ENCODE measurements at places on chromosomes 4 and X. TPM values are rescaled to one million over a fixed set of nuclear protein-coding genes. Genes with fewer than 3 reads are reported as not detected.

DNA sequence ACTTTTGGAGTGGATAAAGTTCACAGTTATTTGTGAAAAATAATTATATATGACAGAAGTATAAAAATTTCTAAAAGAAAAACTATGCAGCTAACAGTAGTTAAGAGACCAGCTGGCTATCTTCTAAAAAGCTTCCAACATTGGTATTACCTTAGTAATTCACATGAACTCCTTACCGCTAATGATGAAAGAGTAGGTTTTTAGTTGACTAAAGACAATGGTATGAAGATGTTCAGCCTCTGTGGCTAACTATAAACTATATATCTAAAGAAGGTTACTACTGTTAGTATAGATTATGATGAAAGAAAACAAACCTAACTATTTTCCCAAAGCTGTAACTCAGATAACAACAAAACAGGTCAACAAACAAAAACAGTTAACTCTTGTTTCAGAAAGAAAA, 10.4 kb downstream of the CCNI start:
- no peak overlapping the region for H3K27ac ChIP-seq
- no peaks in the 10 kb centered on the region for H3K27me3 ChIP-seq
- DNase-seq = no peak
- no peak overlapping the region for H3K4me3 ChIP-seq
- H3K36me3 ChIP-seq = no peaks in the 10 kb centered on the region
- H3K4me1 ChIP-seq = no peaks in the 10 kb centered on the region

DNA sequence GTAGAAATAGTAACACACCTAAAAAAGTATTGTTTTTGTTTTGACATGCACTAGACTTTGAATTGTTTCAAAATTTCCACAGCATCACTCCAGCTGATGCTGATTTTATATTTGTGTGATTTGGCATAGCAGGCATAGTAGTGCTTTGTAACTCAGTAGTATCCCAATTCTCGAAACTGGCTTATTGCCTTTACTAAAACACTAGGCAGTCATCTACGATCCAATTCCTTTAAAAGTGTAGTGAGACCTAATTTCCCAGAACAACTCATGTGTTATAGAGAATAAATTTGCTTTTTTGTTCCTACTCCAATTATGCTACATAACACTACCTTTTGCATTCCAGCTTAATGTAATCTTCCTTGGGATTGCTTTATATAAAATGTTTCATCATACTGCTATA, 797.7 kb downstream of the ADGRL3 start:
- no peak for DNase-seq
- H3K4me3 ChIP-seq = no peak overlapping the region
- no peaks in the 10 kb centered on the region for H3K36me3 ChIP-seq
- H3K27me3 ChIP-seq = no peaks in the 10 kb centered on the region
- no peak overlapping the region for H3K27ac ChIP-seq

DNA sequence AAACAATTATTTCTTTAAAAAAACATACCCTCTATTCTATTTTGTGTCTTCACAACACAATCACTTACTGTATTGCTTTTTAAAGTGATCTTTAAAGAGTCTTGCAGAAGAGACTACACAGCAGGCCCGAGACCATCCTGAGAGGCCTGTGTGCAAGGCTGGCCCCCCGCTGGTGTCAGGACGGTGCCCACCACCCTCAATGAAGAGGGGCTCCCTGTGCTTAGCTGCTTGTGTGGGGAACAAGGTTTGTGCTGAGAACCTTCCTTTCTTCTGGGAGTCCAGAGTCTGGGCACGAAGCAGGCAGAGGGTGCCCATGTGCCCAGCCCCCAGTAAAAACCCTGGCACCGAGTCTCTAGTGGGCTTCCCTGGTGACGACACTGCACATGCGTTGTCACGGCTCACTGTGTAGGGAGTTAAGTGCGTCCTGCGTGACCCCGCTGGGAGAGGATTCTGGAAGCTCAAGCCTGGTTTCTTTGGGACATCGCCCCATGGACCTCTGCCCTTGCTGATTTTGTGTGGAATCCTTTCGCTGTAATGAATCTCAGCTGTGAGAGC, 22.0 kb downstream of the RGS12 start:
- no peak overlapping the region for H3K27ac ChIP-seq
- no peaks in the 10 kb centered on the region for H3K27me3 ChIP-seq
- H3K4me1 ChIP-seq = no peaks in the 10 kb centered on the region
- H3K4me3 ChIP-seq = no peak overlapping the region
- no peaks in the 10 kb centered on the region for H3K36me3 ChIP-seq

- H3K4me1 ChIP-seq = no peaks in the 10 kb centered on the region
- H3K4me3 ChIP-seq = no peak overlapping the region
- no peaks in the 10 kb centered on the region for H3K27me3 ChIP-seq
These were observed 219.4 kb downstream of the SLC4A4 start for GRCh38 chr4:71558248-71558647.

EFHC2 gene
- 6.4 TPM for total RNA-seq

GRCh38 chr4:153962311-153963039, 173.6 kb upstream of the SFRP2 start:
- H3K4me1 ChIP-seq = no peaks in the 10 kb centered on the region
- no peak overlapping the region for H3K4me3 ChIP-seq
- no peaks in the 10 kb centered on the region for H3K27me3 ChIP-seq
- no peak for DNase-seq
- no peaks in the 10 kb centered on the region for H3K36me3 ChIP-seq

DNA sequence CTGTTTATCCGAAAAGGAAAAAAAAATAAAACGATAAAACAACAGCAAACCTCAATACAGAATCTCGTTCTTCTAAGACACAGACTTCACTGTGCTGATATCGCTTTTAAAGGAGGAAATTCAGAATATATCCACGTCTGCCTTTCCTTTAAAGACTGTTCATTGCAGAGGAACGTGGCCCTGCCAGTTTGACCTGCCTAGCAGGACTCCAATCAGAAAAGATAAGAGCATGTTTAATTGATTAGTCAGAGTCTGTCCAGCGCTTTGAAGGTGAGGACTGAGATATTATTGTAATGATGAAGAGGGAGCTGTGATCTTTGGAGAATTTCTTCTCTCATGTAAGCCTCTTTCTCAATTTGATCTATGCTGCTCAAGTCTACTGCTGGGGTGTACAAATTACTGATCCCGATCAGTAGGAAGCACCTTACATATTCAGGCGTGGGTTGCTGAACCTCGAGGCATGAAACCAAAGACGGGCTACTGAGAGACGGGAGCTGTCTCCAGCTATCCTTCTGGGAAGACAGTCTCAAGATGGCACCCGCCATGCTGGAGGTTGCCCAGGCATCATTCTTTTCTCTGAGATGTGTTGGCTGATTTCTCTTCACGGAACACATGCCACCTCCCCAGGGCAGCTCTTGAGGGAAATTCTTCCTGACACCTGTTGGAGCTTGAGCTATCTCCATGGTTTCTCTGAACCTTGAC, 146.1 kb downstream of the SHOX start:
- no peaks in the 10 kb centered on the region for H3K4me1 ChIP-seq
- H3K27me3 ChIP-seq = no peaks in the 10 kb centered on the region
- H3K36me3 ChIP-seq = no peaks in the 10 kb centered on the region
- no peak for DNase-seq
- no peak overlapping the region for H3K4me3 ChIP-seq

DCLK2 gene
- total RNA-seq = 6.9 TPM

DNA sequence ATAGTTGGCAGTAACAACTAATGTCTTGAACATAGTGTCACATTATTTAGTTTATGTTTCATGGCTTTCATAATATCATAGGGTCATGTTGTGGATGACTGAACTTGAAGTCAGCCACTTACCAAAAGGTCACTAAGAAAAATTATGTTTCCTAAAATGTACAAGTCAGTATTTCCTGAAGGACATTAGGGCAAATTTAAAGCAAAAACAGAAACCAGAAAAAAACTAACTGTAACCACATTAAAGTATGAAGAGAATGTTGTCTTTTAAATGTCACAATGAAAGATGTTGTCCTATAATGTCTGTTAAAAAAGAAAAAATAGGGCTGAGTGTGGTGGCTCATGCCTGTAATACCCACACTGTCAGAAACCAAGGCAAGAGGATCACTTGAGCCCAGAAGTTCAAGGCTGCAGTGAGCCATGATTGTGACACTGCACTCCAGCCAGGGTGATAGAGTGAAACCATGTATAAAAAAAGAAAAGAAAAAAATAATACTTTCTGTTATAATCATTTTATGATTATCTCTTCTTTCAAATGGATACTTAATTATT, 55.8 kb downstream of the HHIP start:
- no peak overlapping the region for H3K4me3 ChIP-seq
- no peak for DNase-seq
- H3K4me1 ChIP-seq = no peaks in the 10 kb centered on the region
- H3K36me3 ChIP-seq = no peaks in the 10 kb centered on the region
- H3K27ac ChIP-seq = no peak overlapping the region
- no peaks in the 10 kb centered on the region for H3K27me3 ChIP-seq

GPRASP2 gene
- total RNA-seq = 7.1 TPM

FAM133A gene
- total RNA-seq = 0.30 TPM

TMPRSS11E gene
- not detected for total RNA-seq

DNA sequence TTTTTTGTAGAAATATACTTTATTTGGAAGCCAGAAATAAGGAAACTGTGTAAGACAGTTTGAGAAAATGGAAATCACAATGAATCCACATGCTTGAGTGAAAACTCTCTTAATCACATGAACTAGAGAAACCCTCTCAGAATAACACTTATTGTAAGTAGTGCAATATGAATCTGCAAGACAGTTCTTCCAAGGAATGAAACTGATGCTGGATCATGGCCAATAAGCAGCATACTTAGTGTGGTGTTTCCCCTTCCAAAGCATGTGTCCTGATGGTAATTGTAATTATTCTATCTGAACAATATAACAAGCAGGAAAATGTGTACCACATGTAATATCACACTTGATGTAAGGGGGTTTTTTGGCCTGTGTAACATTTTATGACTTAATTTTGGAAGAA, 1870.5 kb upstream of the TENM3 start:
- H3K27me3 ChIP-seq = no peaks in the 10 kb centered on the region
- no peak overlapping the region for H3K27ac ChIP-seq
- no peaks in the 10 kb centered on the region for H3K36me3 ChIP-seq
- no peak overlapping the region for H3K4me3 ChIP-seq

- no peak overlapping the region for H3K4me3 ChIP-seq
- no peak overlapping the region for H3K27ac ChIP-seq
- no peaks in the 10 kb centered on the region for H3K4me1 ChIP-seq
- DNase-seq = no peak
- no peaks in the 10 kb centered on the region for H3K36me3 ChIP-seq
- H3K27me3 ChIP-seq = no peaks in the 10 kb centered on the region
These were observed 161.7 kb upstream of the CXCL13 start for GRCh38 chr4:77443941-77444340.

FAM149A gene
- total RNA-seq = 18.5 TPM

DNA sequence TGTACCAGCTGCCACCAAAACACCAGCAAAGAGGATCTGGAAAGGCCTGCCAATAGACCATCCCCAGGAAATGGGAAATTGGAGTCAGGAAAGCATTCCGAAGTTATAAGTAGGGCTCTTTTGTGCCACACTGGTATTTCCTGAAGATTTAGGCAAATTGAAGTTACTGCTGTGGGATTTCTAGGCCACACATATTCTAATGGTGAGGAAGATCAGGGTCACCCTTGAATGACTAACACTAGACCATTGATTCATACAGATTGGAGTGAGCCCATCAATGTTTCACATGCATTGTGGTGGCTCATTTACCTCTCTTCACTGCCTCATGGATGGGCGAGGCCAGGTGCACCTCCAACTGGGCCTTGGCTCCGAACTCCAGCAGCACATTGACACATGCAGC, 22.6 kb downstream of the ASB11 start:
- H3K27me3 ChIP-seq = no peaks in the 10 kb centered on the region
- no peaks in the 10 kb centered on the region for H3K4me1 ChIP-seq
- DNase-seq = no peak
- H3K4me3 ChIP-seq = no peak overlapping the region
- no peak overlapping the region for H3K27ac ChIP-seq

GRCh38 chrX:109844986-109845385, 111.9 kb upstream of the ACSL4 start:
- H3K27me3 ChIP-seq = no peaks in the 10 kb centered on the region
- H3K4me3 ChIP-seq = no peak overlapping the region
- H3K36me3 ChIP-seq = no peaks in the 10 kb centered on the region
- DNase-seq = no peak
- H3K4me1 ChIP-seq = no peaks in the 10 kb centered on the region

DCAF4L1 gene
- not detected for total RNA-seq

HPGD gene
- 91.2 TPM for total RNA-seq

DDX60 gene
- 17.4 TPM for total RNA-seq

XK gene
- 0.26 TPM for total RNA-seq

PRSS12 gene
- total RNA-seq = 0.26 TPM

DNA sequence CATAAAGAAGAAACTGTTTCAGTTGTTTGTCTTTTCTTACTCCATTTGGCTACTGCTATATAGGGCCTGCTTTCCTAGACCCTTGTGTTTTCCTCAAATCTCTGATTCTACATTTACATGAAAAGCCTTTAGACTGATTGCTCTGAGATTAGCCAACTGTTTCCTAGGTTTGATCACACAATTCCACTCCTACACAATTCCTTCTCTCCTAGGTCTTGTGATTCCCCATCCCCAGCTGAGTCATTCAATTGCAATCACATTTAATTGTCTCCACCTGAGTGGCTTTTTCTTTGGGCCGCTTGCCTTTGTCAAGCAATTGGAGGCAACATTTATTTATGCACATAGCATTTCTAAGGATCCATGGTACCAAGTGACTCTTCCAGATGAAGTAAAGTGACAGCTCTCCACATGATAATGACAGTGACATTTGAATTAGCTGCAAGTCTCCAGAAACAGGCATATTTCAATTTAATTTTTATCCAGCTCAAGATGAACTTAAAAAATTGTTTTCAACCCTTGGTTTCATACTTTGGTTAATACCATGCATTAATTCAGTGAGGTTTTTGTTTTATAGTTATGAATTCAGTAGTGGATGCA, 35.8 kb downstream of the ATXN3L start:
- no peak overlapping the region for H3K4me3 ChIP-seq
- no peaks in the 10 kb centered on the region for H3K36me3 ChIP-seq
- peak; percentile 36 for DNase-seq
- H3K27ac ChIP-seq = peak overlapping the region; percentile 29

- H3K36me3 ChIP-seq = no peaks in the 10 kb centered on the region
- H3K4me3 ChIP-seq = no peak overlapping the region
- no peaks in the 10 kb centered on the region for H3K27me3 ChIP-seq
- DNase-seq = no peak
These were observed 73.2 kb downstream of the SORBS2 start for GRCh38 chr4:185738820-185739219.

DNA sequence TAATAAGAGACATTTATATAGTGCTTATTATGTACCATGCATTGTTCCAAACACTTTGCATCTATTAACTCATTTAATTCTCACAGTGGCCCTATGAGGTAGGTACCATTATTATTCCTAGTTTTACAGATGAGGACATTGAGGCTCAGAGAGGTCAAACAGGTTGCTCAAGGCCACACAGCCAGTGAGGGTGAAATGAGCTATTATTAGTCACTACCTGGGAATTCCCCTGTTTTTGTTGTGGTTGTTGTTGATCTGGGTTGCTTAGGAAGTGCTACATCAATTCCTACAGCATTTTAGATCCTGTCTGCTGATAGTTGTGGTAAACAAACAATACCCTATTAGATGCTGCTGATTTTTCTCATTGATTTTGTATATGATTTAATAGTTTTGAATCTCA, 41.2 kb downstream of the APLN start:
- H3K4me3 ChIP-seq = no peak overlapping the region
- no peaks in the 10 kb centered on the region for H3K27me3 ChIP-seq
- no peak overlapping the region for H3K27ac ChIP-seq
- no peaks in the 10 kb centered on the region for H3K4me1 ChIP-seq
- no peaks in the 10 kb centered on the region for H3K36me3 ChIP-seq
- no peak for DNase-seq

FGF5 gene
- 0.15 TPM for total RNA-seq

F11 gene
- 0.67 TPM for total RNA-seq

RP2 gene
- 33.0 TPM for total RNA-seq

MAGEA11 gene
- not detected for total RNA-seq

PITX2 gene
- total RNA-seq = 0.14 TPM

Data from uterus (tissue), 4 donors.